Activated T-cell treated with anti-CD3 and anti-CD28 coated beads, Interleukin-2, amount 50 U/mL, for 48 hours (primary cell): ENCODE measurements at places on chromosomes 6 and 20.

DNA sequence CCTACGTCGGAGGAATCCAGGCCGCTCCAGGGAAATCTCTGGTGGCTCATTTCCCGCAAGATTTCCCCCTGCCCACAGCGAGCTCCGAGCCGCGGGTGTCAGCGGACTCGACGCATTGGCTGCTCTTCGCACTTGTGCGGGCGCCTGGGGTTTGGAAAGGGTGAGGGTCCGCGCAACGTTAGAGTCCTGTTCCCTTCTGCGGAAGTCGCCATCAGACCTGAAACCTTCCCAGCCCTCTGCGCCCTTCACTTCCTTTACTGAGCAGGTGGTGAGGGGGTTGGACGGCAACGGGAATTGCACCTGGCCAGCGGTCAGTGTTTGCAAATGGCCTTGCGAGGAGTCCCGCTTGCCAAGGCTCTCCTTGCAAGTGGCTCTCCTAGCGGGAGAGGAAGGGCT, 8.4 kb downstream of the PAX1 start:
- no peak for DNase-seq

- no peak for DNase-seq
Observed at GRCh38 chr6:142627474-142627873, 317.5 kb downstream of the HIVEP2 start.

GRCh38 chr6:46993846-46994245, 48.3 kb downstream of the ADGRF1 start:
- no peak for DNase-seq

GRCh38 chr6:64580346-64580745, 944.7 kb downstream of the PHF3 start:
- no peak for DNase-seq
